Left ventricle myocardium superior (tissue), 1 donor: ENCODE measurements at places on chromosomes 11 and 22. TPM values are rescaled to one million over a fixed set of nuclear protein-coding genes. Genes with fewer than 3 reads are reported as not detected.

- no peak for DNase-seq
Observed at GRCh38 chr11:26983645-26984044, 10.3 kb upstream of the FIBIN start.

The NARS2 gene
- total RNA-seq = 16.2 TPM

DNA sequence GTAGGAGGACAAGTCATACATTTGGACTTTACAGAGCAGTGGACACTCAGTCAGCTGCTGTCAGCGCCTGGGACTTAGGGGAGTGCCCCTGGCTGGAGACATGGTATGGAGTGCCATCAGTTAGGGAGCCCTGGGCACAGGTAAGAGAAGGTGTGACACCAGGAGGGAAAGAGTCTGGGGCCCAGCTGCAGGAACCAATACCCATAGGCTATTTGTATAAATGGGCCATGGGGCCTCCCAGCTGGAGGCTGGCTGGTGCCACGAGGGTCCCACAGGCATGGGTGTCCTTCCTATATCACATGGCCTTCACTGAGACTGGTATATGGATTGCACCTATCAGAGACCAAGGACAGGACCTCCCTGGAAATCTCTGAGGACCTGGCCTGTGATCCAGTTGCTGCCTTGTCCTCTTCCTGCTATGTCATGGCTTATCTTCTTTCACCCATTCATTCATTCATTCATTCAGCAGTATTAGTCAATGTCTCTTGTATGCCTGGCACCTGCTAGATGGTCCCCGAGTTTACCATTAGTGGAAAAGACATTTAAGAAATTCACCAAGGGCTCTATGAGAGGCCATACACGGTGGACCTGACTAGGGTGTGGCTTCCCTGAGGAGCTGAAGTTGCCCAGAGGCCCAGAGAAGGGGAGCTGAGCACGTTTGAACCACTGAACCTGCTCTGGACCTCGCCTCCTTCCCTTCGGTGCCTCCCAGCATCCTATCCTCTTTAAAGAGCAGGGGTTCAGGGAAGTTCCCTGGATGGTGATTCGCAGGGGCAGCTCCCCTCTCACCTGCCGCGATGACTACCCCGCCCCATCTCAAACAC lies 850 bp upstream of the MIF start:
- no peak for DNase-seq

GRCh38 chr11:35791088-35791958 lies 128.7 kb downstream of the TRIM44 start:
- no peak for DNase-seq

- DNase-seq = peak; percentile 48
Observed at GRCh38 chr22:32985899-32986765, 72.0 kb downstream of the SYN3 start.

The LRRC4C gene
- 0.57 TPM for total RNA-seq

DNA sequence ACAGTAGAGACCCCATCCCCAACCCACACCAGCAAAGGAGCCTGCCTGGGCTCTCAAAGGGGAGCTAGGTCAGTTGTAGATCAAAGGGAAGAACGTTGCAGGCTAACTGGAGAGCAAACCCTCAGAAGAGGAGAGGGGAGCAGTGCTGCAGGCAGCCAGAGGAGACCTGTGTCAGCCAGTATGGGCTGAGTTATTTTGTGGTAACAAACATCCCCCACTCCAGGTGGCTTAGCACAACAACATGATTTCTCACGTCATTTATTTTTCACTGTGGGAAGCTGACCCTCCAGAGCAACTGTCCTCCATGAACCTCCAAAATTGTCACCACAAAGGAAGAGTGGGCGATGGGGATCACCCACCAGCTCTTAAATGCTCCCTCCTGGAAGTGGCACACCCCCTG lies 19.8 kb upstream of the SHANK2 start:
- DNase-seq = no peak

GRCh38 chr22:50276143-50276542 lies 6.0 kb upstream of the MAPK11 start:
- DNase-seq = peak; percentile 82

- DNase-seq = no peak
Observed at GRCh38 chr22:24502034-24502433, 6.9 kb downstream of the UPB1 start.

The TMEM45B gene
- 0.10 TPM for total RNA-seq

The AIFM3 gene
- total RNA-seq = 0.52 TPM

- no peak for DNase-seq
Observed at GRCh38 chr22:24594569-24595120, 1.8 kb upstream of the LRRC75B start.

- no peak for DNase-seq
Observed at GRCh38 chr11:413120-414081, 1.4 kb downstream of the SIGIRR start.

The SAA1 gene
- total RNA-seq = 7.1 TPM

GRCh38 chr11:69500285-69501120 lies 19.0 kb downstream of the LINC01488 start:
- DNase-seq = peak; percentile 25

GRCh38 chr11:95760941-95761340 lies 28.6 kb downstream of the FAM76B start:
- no peak for DNase-seq

DNA sequence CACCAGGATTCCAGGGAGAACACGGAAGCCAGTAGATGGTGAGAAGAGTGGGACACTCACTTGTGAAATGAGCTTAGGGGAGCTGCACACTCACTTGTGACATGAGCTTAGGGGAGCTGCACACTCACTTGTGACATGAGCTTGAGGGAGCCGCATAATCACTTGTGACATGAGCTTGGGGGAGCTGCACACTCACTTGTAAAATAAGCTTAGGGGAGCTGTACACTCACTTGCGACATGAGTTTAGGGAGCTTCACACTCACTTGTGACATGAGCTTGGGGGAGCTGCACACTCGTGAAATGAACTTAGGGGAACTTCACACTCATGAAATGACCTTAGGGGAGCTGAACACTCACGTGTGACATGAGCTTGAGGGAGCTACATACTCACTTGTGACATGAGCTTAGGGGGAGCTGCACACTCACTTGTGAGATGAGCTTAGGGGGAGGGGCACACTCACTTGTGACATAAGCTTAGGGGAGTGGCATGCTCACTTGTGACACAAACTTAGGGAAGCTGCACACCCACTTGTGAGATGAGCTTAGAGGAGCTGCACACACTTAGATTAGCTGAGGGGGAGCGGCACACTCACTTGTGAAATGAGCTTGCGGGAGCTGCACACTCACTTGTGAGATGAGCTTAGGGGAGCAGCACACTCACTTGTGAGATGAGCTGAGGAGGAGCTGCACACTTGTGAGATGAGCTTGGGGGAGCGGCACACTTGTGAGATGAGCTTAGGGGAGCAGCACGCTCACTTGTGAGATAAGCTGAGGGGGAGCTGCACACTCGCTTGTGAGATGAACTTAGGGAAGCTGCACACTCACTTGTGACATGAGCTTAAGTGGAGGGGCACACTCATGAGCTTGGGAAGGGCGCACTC lies 59.0 kb downstream of the NCAPD3 start:
- DNase-seq = no peak

- DNase-seq = peak; percentile 18
Observed at GRCh38 chr22:20118300-20119020, 1.4 kb upstream of the TRMT2A start.

DNA sequence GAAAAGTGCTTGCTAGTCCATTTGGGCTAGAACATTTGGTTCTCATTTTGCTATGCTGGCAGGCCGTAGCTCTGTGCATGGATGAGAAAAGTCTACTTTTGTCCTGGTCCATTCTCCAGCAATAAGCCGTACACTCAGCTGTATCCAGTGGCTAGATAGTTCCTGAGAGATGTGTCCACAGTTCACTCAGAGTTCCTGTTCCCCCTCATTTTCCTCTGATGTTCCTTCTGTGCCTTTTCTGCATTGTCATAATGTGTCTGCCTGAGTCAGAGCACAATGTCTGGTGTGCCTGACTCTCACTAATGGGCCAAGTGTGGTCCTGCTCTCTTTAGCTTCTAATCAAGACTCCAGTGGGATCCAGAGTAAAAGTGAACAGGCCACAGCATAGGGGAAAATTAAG lies 215.7 kb upstream of the CTSC start:
- no peak for DNase-seq

The SART1 gene
- total RNA-seq = 32.2 TPM

DNA sequence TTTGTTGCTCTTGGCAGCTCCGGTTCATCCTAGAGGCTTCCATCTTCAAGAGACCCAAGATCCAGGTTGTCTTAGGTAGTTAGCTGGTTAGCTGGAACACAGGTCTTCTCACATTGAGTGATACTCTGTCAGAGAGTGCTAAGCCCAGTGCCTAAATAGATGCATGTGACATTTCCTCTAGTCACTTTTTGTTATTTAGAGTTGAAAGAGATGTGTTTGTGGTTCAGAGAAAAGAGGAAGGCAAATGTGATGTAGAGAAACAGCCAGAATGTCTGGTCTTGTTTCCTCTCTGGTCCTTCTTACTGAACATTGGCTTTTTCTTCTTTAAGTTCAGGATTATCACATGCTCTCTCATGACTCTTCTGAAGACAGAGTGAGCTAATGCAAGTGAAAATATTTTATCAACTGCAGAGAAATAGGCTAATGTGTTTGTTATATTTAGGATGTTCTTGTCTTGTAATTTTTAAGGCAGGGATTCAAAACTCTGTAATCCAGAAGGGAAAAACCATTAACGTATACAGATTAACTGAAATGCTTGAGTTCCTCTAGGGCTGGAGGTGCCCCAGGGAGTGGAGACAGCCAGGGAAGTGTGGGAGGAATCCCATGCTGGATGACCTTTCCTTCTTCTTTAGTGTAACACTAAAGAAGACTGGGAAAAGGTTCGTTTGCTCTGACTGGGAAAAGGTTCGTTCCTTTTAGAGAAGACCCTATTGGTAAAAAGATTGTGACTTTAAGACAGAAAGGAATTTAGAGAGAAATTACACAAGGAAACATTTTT lies 75.4 kb downstream of the SWAP70 start:
- DNase-seq = no peak

The HEPHL1 gene
- total RNA-seq = not detected

GRCh38 chr22:19466126-19466716 lies 12.8 kb downstream of the UFD1 start:
- no peak for DNase-seq

- DNase-seq = no peak
Observed at GRCh38 chr11:73398132-73398526, 21.9 kb downstream of the RELT start.

The MTCH2 gene
- 107 TPM for total RNA-seq

GRCh38 chr22:43183496-43184277 lies 3.2 kb downstream of the TTLL12 start:
- DNase-seq = no peak

DNA sequence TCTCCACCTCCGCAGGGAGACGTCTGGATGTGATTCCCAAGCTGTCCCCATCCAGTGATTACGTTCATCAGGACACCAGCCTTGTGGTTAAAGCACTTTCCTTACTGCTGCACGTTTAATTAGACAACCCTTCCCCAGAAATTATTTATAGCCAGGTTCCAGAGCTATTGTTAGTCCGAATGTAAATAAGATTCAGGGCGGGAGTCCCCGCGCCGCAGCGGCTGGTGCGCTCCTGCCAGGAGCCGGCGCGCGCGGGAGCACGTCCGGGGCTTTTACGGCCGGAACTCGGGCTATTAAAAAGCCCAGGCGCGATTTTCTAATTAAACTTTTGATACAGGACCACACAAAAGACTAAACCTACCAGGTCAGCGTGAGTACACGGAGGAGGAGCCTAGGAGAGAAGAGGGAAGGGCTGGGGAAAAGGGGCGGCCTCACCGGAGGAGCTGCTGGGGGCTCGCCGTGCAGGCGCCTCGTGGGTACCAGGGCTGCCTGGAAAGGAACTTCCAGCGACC lies 538.3 kb downstream of the OPCML start:
- DNase-seq = no peak

The PLA2G3 gene
- not detected for total RNA-seq

- no peak for DNase-seq
Observed at GRCh38 chr11:77038825-77039326, 4.7 kb downstream of the B3GNT6 start.

The CD3E gene
- total RNA-seq = 1.1 TPM

- no peak for DNase-seq
Observed at GRCh38 chr22:36067235-36067558, 38.6 kb upstream of the RBFOX2 start.

DNA sequence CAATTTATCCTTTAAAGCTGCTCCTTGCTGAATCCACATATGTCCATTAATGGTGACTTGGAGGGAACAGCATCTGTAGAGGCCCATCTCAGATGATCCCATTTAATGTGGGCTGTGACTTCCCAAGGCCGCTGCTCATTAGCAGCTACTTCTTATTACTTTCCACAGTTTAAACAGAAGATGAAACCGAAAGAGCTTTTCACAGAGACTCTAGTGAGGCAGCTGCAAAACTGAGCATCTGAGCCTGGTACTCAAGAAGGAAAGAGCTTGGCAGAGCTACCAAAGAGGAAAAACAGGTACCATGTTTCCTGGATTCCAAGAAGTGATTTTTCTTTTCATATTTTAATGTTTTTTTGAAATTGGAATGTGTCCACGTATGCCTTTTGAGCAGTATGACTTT lies 110.5 kb upstream of the NARS2 start:
- no peak for DNase-seq

DNA sequence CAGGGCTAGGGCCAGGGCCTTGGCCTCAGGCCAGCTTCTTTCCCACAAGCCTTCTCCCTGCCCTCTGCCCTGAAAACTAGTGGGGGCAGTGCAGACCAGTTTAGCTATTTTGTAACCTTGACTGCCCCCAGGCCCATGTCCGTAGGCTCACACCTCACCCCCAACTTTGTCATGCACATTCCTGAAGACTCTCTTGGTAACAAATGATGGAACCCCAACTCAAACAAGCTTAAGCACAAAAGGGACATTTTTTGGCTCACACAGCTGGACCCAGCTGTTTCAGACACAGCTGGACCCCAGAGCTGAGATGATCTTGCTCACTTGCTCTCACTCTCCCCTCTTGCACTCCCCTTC lies 46.6 kb downstream of the KCNQ1OT1 start:
- DNase-seq = peak; percentile 46

- DNase-seq = no peak
Observed at GRCh38 chr22:49334449-49334789, 493.3 kb downstream of the BRD1 start.

- no peak for DNase-seq
Observed at GRCh38 chr11:46524201-46524770, 69.5 kb downstream of the AMBRA1 start.

DNA sequence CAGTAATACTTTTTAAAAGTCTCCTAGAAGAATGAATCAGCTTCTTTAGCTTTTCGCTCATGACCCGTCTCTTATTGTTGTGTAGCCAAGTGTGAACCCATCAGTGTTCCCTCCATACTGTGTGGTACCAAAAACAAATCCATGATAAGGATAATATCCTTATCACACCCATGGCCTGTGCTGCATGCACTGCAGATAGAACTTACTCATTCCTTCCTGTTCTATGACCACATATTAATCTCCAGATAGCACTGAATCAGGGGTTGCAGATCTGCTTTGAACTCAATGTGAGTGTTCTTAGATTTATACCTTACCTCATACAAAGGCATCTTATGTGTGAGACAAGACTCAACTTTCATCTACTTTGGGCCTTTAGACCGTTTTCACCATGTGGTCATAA lies 373.4 kb downstream of the JRKL start:
- DNase-seq = no peak

The MS4A12 gene
- not detected for total RNA-seq

- DNase-seq = no peak
Observed at GRCh38 chr11:95341221-95341620, 110.2 kb upstream of the SESN3 start.

- no peak for DNase-seq
Observed at GRCh38 chr11:78789375-78789774, 214.7 kb upstream of the NARS2 start.
